Fibroblast of the aortic adventitia (primary cell): ENCODE measurements at places on chromosomes 7 and 10.

DNA sequence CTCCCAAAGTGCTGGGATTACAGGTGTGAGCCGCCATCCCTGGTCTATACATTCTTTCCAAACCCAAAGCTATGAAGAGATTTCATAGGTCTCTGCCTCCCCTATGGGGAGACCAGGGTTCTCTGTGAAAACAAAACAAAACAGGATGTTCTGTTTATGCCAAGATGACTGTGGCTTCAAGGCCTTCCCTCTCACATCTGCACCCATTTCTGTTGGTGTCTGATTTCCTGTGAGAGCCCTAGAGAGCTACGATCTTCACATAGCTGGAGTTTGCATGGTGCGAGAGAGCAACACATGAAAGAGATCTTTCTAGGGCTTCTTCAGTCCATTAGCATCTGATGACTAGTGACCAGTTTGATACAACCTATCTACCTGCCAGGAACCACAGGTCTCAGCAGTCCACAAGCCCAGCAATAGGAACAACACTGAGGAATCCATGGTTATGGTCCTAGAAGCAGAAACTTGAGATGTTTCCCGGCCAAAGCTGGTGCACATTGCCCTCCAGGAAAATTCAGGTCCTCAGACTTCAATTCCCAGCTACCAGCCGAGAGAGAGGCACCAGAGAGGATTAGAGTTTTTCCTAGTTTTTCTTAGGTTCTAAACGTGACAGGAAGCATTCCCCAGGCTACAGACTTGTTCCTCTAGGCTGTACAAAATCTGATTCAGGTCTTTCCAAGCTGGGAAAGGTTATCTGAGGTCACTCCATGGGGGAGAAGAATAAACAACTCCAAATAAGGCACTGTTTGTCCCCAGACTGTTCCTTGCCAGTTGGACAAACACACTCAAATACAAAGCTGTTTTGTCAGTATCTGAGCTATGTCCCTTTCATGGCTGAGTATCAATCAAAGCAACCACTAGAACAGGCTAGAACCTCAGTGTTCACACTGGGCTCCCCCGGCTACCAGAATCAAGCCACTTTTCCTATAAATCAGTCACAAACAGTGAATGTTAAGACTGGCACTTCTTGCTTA lies 259.7 kb downstream of the CALN1 start:
- DNase-seq: no peak

DNA sequence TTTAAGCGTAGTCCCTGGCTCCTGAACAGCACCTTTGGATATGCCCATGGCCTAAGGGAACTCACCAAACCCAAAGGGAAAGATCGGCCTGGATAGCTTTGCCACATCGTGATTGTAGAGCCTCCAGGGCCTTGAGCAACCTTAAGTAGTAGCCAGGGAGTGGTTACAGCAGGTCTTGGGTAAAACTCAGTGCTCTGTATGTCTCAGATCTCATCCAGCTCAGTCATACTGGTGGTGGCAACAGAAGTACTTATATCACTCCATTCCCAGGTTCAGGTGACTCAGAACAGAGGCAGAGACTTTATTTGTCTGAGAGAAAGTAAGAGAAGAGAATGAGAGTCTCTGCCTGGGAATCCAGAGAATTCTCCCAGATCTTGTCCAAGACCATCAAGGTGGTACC lies 39.1 kb upstream of the AASS start:
- DNase-seq: no peak

DNA sequence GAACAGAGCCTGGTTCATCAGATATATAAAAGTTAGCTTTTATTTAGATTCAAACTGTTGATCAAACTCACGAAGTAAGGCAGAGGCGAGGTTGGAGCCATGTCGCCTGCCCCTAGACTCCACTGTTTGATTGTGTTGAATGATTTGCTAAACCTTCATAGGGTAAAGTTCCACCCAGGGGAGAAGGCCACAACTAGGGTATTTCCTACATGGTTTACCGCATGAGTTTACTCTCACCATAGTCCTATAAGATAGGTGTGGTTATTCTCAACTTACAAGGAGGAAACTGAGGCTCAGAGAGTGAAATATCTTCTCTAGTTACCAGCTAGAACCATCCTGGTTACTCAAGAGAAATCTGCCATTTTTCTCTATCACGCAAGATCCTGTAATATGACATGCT lies 31.8 kb downstream of the ARHGAP22 start:
- DNase-seq: no peak

DNA sequence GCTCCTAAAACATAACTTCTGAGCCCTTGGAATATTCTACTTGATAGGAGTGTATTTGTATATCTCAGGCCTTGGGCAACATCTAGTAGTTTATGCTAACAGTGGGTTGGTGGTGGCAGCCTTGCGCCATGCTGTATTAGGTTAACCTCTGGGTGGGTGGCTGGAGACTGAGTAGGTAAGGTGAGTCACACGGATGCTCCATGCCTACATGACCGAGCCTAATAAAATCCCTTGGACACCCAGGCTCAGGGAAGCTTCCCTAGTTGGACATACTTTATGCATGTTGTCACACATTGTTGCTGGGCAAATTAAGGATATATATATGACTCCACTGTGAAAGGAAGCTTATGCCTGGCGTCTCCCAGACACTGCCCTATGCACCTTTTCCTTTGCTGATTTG lies 6.0 kb upstream of the DAGLB start:
- peak; percentile 68 for DNase-seq

DNA sequence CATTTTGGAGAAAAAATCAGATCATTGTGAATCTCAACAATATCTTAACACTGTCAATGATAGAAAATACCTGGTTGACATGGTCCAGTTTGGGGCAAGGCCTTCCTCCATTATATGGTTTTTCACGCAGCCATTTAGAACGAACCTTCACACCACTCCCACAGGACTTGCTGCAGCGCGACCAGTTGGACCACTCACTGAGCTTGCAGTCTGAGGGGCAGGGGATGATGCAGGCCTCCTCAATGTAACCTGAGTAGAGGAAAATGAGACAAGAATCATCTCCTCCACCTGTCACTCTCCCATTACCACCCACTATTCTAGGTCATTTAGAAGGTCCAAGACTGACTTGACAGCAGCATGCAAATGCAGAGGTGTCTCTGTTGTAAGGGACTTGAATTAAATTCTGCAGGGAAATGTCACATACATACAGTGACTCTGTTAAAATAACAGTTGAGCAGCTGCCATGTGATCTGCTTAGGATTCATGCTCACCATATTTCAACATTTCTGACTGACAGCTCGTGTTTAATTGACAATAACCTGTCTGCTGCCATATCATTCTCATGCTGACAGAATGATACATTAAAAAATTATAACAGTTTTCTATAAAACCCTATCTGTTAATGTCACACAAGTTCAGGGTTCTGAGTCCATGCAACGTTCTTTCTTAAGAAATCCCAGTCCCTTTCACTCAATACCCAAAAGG lies 403.0 kb downstream of the THSD7A start:
- DNase-seq: no peak

DNA sequence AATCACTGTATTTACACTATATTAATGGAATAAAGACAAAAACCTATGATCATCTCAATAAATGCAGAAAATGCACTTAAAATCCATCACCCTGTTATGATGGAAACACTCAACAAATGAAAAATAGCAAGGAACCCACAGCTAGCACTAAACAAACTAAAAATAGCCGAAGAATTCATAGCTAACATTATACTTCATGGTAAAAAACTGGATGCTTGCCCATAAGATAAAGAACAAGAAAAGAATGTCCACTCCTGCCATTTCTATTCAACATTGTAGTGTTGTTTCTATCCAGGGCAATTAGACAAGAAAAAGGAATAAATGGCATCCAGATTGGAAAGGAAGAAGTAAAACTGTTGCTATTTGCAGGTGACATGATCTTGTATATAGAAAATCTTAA lies 142.1 kb downstream of the STK31 start:
- DNase-seq: peak; percentile 31

DNA sequence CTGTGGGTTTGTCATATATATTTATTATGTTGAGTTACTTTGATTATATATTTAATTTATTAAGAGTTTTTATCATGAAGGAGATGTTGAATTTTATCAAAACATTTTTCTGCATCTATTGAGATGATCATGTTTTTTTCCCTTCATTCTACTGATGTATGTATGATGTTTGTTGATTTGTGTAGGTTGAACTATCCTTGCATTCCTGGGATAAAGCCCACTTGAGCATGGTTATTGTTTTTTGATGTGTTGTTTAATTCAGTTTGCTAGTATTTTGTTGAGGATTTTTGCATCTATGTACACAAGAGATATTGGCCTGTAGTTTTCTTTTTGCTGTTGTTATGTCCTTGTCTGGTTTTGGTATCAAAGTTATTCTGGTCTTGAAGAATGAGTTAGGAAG lies 31.1 kb downstream of the SCART1 start:
- no peak for DNase-seq

- DNase-seq: peak; percentile 55
Observed at GRCh38 chr10:93495654-93496321, 624 bp upstream of the CEP55 start.

DNA sequence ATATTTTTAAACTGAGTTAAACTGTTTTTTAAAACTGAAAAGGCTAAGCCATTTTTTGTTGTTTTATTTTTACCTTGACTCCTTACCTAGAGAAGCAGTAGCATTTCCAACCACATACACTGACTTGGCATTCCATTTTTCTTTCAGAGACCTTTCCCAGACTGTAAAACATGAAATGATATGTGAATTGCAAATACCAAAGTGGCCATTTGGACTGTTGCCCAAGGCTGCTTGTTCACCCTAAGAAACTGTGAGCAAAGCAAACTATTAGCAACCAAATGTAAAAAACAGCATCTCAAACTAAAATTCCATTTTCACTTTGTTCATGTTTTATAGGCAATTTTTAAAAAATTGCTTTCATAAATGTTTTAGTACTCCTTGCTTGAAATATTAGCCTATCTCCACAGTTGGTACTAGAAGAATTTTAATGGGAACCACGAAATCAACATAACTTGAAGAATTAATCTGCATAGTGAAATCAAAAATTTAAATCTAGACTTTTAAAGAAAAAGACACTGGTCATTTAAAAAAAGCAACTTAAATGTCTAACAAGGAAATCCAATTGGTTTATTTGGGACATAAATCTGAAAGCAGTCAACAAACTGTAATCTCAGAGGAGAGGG lies 10.8 kb downstream of the UROS start:
- peak; percentile 29 for DNase-seq

GRCh38 chr7:139602143-139602722 lies 78.7 kb downstream of the CLEC2L start:
- DNase-seq: peak; percentile 59

GRCh38 chr7:93851536-93851935 lies 39.0 kb downstream of the TFPI2 start:
- DNase-seq: no peak

- peak; percentile 91 for DNase-seq
Observed at GRCh38 chr10:4807761-4808507, 18.1 kb upstream of the AKR1E2 start.

GRCh38 chr7:155992538-155992937 lies 180.3 kb upstream of the SHH start:
- DNase-seq: no peak

DNA sequence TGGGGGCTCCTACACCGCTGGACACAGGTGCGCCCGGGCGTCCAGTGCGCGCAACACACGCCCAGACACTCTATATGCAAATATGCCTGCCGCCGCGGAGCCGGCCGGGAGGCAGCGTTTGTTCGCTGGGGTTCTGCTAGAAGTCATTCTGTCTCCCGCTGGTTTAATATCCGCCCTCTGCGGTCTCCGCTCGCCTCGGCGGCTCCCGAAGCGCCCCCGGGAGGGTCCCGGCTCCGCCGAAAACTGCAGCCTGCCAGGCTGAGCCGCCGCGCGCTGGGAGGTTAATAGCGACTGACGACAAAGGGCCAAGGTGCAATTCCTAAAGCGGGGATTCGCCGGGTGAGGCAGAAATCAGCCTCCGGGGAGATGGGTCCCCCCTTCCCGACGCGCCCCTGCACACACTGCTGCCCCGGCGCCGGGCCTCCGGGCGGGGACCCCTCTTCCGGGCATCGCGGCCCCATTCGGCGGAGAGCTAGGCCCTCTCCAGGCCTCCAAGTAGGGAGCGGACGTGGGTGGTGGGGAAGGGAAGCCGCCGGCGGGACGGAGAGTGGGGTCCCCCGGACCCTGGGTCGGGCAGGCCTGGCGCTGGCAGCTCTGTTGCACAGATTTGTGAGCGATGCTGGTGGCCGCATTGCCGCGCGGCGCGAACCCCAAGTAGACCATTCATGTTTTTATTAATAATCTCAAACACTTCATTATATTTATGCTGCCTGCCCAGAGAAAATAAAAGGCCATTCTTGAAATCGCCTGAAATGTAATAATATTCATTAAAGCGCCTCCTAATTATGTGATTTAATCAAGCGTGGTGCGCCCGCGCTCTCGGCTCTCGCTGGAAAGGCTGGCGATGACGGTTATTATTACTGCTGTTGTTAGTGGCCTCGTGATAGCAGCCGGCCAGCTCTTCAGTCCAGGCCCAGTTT lies 9.1 kb downstream of the EN2 start:
- DNase-seq: no peak

GRCh38 chr7:142716596-142716995 lies 32.7 kb upstream of the PRSS1 start:
- DNase-seq: no peak

GRCh38 chr7:79475455-79475854 lies 22.0 kb upstream of the MAGI2 start:
- no peak for DNase-seq

DNA sequence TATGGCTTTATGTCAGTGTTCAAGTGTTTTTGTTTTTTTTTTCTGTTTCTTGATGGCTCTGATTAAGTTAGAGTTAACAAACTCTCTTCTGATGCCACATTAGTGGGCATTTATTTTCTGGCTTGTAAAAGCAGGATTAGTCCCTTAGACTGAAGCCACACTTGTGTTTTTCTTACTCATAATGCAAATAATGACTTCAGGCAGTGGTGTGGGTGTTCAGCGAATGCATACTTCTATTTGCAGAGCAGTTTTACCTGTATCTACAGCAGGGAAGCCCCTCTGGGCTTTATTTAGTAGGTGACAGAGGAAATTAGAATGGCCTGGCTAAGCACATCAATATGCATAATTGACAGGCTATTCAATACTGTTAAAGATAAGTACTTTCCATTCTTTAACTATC lies 79.9 kb downstream of the CNNM2 start:
- DNase-seq: no peak

GRCh38 chr7:106059556-106059955 lies 52.6 kb downstream of the SYPL1 start:
- no peak for DNase-seq

DNA sequence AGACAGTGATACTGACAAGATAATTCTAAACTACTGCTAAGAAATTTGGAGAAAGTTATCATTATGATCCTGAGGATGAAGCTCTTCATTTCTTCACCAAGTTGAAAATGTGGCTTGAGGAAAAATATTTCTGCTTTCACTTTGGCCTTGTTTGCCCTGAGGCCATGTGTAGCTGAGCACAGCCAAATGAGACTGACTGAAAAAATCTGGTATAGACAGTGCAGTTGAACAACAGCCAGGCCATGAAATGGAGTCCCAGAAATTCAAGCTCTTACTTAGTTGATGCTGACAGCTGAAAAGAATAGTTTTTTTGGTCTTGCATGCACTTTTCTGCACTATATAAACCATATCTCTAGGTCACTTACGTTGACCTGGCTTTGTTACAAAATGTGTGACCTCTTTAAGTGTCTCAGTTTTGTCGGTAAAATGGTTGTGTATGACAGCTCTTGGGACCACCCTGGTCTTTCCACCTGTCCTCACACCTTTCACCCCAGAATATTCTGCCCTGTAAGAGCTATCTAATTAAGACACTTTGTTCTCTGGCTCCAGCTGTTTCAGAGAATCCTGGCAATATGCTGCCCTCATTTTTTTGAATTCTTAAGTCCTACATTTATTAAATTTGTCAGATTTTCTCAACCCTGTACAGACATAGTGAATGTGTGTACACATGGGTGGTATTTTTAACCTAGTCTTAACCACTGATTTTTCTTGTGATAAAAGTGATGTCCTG lies 91.3 kb downstream of the CD36 start:
- DNase-seq: peak; percentile 93
